ENCODE measurements at places on chromosomes 12 and 14.
A peak's percentile ranks its signal among the peaks of the same experiment; 100 is the strongest.

- no peak for DNase-seq
Observed at GRCh38 chr14:34368115-34368970, 93.7 kb downstream of the SPTSSA start.

DNA sequence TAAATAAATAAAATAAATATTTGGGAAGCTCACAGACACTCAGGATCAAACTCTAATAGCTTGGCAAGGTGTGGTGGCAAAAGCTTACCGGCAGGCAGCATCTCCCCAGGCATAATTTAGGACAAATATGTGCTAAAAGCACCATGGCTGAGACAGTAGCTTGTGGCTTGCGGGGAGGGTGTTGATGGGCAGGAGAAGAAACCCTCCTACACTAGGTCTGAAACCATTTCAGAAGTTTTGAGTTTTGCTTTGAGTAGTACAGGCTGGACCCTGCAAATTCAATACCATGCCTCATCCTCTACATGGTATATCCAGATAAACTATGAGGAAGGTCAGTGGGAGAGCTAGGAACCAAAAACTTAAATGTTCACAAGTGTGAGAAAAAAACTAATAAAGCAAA lies 33.1 kb downstream of the MAP3K9 start:
- no peak for DNase-seq

DNA sequence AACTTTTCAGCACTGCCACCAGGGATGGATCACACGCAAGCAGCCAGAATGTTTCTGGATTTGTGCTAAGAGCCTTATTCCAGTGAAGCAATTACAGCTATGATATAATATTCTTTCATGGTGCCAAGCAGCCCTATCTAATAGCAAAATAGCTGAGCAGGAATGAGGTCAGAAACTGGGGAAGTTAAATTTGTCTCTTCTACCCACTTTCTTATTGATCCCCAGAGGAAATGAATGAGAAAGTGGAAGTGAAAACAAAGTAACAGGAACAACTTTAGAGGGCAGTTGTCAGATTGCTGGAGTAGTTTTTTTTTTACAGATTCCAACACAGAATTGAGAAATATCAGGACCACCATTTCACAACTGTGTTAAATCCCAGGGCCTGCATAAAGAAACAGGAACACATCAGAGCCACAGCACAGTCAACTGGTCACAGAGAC lies 44.8 kb downstream of the GCH1 start:
- DNase-seq, result peak; percentile 16

DNA sequence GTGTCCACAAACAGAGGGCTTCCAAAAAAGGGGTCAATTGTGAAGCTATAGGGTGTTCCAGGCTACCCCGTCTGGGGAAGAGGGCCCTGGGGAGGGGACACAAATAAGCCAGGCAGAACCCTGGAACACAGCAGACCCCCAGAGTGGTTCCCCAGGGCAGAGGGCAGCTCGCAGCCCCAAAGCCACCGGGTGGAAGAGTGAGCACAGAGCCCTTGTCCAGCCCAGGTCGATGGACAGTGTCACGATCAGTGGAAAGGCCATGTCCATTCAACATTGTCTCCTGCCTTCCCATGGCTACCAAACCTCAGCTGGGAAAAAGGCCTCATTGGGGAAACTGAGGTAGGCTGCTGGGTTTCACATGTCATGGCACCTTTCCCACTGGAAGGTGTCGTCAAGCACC lies 131.4 kb downstream of the DICER1 start:
- no peak for DNase-seq

DNA sequence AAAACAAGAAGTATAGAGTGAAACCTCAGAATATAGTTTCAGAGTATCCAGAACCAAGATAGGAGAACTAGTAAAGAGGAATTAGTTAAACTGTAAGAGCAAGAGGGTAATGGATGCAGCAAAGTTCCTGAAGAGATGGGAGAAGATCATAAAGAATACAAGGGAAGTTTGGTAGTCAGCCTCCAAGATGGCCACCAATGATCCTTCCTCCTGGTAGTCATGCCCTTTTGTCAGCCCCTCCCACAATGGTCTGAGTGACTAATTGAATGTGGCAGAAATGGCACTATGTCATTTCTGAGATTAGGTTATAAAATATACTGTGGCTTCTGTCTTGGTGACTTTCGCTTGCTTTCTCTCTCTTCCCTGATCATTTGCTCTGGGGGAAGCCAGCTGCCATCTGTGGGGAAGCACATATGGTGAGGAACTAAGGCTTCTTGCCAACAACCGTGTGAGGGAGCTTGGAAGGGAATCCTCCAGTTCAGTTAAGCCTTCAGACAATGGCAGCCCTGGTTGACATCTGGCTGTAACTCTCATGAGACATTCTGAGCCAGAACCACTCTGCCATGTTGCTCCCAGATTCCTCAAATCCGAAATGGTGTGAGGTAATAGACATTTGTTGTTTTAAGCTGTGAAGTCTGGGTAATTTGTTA lies 55.3 kb upstream of the AMN1 start:
- no peak for DNase-seq

GRCh38 chr12:104579718-104580495 lies 123.2 kb downstream of the CHST11 start:
- no peak for DNase-seq

- DNase-seq, result no peak
Observed at GRCh38 chr14:105326568-105326867, 12.0 kb downstream of the PACS2 start.

GRCh38 chr12:12171991-12172511 lies 94.8 kb downstream of the LRP6 start:
- DNase-seq, result no peak

DNA sequence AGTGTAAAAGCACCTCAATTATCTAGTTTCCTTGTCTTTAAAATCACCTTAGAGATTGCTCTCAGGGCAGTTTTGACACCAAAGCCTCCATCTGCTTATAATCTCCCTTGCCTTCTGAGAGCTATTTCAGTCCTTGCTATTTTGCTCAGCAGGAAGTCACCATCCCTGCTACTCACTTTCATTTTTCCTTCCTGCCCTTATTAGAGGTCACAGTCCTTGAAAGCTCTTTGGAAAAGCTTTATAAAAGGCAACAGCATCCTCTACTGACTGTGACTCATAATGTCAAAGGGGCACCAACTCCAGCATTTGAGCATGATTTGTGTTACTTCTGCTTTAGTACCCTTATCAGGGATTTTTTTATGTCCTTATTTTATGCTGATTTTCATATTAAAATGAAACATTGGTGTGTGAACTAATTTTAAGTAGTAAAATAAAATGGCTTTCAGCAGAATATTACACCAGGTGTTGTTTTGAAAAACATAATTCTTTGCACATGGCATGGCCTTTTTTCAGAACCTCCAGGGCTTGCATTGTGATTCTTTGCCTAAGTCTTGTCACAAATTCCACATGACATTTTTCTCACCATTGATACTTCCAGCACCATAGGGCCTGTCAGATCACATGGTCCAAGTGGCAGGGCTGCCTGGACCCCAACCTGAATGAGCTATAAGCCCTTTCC lies 213.0 kb downstream of the ADAMTS20 start:
- no peak for DNase-seq

DNA sequence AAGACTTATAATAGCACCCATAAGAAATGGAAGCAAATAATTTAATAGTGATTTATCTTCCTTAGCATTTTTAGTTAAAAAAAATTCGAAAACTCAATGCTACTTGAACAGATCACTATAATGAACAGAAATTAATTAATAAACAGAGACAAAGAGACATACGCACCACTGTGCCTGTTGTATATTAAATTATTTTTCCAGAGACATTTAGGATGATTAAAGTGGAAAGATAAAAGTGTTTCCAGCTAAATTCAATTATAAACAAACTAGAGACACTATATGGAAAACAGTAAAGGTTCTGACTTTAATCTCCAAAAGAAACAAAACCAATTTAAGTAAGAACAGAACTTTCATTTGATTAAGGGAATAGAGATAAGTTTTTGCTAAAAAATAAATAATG lies 3.4 kb downstream of the HIGD1C start:
- DNase-seq, result no peak

DNA sequence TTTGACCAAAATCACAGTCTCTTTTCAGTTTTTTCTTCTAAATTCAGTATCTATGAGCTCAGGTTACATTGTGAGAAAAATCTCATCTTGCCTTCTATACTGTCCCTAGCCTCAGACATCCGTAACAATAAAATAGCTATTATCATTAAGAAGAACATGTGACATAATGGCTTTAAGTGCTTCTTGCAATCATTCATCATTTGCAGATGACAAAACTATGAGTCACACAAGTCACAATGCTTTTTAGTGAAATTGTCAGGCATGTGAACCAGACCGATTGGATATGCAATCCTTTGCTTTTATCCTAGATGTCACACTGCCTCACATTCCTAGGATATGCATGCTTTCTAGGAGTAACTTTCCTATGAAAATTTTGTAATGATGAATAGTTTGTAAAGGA lies 313.1 kb downstream of the SLC6A15 start:
- DNase-seq, result no peak

DNA sequence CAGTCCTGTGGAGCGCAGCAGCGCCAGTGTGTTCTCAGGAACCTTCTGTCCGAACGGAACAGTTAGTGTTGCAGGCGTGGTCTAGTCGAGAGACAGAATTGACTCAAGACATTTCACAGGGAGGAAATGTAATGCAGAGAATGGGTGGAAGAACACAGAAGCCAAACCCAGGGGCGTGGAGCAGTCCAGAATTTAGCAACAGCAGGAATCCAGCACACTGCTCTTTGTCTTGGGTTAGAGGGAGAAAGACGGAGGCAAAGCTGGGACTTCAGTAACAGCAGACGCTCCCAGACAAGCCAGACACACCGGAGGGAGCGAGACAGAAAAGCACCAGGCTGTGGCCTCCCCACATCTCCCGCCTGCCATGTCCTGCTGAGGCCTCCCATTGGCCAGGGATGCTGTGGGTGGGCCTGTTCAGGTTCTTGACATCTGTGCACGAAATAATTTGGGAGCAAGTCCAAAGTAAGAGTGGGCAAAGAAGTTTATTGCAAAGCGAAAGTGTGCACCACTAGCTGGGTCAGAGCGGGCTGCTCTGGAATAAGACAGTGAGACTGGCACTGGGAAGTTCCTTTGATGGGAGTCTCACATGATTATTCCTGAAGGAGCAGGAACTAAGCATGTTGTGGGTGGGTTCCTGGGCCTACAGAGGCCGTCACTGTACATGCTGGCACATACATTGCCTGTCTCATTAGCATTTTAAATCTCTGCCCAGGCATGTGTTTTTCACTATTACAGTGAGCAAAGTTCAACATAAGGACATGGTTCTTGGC lies 339.3 kb upstream of the SFSWAP start:
- no peak for DNase-seq

DNA sequence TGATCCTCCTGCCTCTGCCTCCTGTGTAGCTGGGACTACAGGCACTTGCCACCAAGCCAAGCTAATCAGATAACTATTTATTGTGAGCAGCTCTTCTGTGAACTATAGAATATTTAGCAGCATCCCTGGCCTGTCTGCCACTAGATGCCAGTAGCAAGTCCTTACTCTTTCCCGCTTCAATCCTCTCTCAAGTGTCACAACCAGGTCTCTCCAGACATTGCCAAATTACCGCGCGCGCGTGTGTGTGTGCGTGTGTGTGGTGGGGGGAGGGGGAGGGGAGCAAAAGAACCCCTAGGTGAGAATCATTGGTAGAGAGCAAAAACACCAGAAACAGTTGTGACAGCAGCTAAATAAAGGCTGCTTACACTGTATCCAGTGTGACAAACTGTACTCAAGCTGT lies 49.9 kb downstream of the PPP2R5E start:
- DNase-seq, result no peak

DNA sequence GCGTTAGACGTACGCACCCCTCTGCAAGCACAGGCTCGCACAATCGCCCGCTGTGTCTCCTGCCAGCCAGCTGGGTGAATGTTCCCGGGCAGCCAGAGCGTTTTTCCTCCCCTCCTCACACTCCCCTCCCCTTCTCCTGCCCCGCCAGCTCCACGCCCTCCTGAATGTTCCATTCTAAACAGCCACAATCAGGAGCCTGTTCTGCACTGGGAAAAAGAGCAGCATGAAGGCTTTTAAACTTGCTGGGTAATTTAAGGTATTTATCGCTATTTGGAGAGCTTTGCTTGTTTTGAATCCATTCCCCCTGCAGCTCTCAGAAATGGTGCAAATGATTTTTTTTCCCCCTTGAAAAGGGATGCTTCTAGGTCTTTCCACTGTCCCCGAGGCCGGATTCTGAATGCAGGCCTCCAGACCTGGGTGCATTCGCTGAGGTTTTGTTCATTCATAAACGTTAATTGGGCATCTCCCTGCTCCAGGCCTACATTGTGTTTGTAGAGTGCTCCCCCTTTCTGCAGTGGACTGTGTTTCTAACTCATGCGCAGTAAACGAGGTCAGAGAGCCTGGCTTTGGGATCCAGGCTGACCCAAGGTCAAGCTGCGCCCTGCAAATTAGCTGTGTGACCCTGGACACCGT lies 212.5 kb downstream of the CHST11 start:
- no peak for DNase-seq

- no peak for DNase-seq
Observed at GRCh38 chr12:6207259-6207925, 7.2 kb downstream of the CD9 start.

GRCh38 chr14:101313268-101313667 lies 248.0 kb upstream of the DIO3 start:
- no peak for DNase-seq

- DNase-seq, result no peak
Observed at GRCh38 chr14:44935155-44935554, 26.6 kb downstream of the KLHL28 start.

GRCh38 chr12:92908108-92908507 lies 21.0 kb downstream of the EEA1 start:
- no peak for DNase-seq

DNA sequence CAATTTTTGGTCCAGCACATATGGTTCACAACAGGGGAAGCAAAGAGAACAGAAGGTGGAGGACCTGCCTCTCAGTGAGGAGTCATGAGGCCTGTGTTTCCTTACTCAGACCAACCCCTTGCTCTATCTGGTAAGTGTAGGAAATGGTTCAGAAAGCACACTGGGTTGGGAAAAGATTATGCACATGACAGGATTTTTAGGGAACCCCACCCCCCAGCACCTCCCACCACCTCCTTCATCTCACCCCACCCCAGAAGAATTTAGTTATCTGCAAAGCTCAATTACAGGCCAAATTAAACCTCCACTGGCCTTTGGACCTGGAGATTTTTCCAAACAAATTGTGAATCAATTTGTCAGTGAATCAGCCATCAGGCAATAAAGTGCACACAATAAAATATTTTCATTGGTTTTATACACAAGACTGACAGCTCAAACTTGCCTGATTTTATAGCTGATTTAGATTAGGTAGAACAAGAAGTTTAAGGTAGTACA lies 132.8 kb downstream of the DACT1 start:
- no peak for DNase-seq

GRCh38 chr14:58098507-58098906 lies 53.5 kb downstream of the ARMH4 start:
- DNase-seq, result no peak
